ENCODE measurements at places on chromosomes 13 and 19.

GRCh38 chr19:16338470-16339360 lies 14.1 kb downstream of the KLF2 start:
- DNase-seq, result peak; percentile 61

DNA sequence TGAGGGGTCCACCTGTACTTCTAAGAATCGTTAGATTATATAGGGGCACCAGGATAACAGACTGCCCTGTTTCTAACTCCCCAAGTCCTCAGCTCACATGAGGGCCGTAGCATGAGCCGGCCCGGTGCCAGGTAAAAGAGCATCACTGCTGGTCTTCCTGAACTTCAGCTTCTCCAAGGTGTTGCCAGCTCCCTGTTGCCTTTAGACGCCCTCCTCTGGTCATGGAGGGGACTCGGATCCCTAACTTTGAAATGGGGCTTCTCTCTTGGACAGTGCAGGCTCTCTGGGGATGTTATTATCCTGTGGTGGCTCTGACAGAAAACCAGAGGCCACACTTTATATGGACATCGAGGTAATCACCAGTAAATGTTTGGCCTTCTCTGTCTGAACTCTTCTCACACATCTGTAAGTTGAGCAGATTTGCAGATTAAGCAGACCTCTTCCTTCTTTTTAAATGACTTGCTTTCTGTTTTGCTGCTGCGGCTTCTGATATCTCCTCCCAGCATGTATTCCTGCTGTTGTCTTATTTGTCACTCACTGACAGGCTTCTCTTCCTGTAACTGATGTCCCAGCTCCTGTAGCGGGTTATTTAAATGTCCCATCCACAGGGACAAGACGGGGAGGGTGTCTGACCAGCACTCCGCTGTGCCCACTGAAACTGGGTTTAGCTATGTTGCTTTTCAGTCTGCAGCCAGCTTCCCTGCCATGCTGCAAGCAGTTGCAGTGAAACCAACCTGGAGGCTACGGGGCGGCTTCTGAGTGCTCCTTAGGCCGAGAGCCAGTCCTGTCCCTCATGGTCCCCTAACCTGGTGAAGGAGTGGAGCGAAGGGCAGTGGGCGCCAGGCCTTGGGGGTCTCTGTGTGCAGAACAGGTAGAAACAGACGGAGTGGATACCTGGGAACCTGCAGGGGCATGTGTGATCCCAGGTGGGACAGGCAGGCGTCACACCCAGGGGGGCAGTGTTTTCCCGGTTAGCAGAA lies 39.2 kb downstream of the TSSK6 start:
- DNase-seq, result peak; percentile 21

- peak; percentile 31 for DNase-seq
Observed at GRCh38 chr13:49444524-49445395, 686 bp downstream of the SETDB2 start.

GRCh38 chr13:46154136-46154801 lies 27.7 kb downstream of the LCP1 start:
- no peak for DNase-seq

GRCh38 chr19:3760871-3761361 lies 576 bp downstream of the APBA3 start:
- DNase-seq, result no peak

- no peak for DNase-seq
Observed at GRCh38 chr13:23321535-23322241, 111.8 kb downstream of the SACS start.

DNA sequence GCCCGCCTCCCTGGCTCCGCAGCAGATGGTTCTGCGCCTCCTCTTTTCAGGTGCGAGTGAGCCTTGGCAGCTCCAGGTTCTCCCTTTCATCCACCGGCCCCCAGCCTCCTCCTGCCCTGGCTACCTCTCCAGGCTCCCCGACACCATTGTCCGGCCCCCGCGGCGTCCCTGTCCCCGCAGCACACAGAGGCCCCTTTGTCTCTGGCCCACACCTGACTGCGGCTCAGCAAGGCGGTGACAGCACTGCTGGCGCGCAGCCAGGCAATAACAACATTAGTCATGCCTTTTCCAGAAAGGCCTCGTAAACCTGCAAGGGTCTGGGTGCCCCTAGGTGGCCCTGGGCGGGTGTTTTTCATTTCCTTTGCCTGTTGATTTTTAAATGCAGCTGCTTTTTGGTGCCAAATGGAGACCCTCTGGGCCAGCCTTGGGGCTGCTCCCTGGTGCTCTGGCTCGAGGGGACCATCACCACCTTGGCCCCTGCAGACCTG lies 73.2 kb upstream of the MEDAG start:
- DNase-seq, result peak; percentile 92

- DNase-seq, result no peak
Observed at GRCh38 chr19:35166100-35167063, 11.8 kb downstream of the FXYD5 start.

DNA sequence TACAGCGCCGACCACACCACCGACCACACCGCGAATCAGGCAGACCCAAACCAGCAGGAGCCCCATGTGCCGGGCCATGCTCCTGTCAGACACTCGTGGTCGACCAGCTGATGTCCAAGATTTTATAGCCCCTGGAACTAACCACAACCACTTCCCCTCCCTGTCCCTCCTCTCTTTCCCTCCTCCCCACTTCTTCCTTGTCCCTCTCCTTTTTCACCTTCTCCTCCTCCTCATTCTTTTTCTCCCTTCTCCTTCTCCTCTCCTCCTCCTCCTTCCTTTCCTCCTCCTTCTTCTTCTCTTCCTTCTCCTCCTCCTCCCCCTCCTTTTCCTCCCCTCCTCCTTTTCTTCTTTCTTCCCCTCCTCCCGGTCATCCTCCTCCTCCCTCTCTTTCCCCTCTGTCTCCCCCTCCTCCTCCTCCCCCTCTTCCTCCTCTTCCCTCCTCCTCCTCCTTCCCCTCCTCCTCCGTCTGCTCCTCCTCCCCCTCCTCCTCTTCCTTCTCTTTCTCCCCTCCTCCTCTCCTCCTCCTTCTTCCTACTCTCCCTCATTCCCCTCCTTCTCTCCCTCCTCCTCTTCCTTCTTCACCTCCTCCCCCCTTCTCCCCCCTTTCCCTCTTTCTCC lies 670 bp downstream of the BSPH1 start:
- no peak for DNase-seq

DNA sequence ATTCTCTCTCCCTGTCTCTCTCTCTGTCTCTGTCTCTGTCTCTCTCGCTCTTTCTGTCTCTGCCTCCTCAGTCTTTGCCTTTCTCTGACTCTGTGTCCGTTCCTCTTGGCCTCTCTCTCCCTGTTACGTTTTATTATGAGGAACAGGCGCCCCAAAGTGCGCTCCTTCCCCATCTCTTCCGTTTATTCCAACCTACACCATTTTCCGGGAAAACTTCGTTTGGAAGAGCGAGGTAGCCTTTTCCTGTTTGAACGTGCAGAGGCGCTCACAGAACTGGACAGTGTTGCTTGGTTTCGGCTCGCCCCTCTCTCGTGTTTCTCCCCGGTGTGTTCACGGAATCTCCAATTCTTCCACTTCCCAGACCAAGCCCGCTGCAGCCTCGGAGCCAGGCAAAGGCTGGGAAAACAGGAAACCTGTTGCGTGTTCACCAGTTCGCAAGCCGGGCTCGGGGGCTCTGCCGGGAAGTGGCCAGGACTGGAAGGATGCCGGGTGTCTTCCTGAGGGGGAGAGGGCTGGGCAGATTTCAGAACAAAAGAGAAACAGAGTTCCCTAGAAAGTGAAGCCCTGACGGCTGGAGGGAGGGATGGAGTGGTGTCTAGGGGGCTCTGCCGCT lies 605 bp downstream of the TMEM255B start:
- DNase-seq, result peak; percentile 12

GRCh38 chr19:2389594-2389993 lies 29.5 kb downstream of the TMPRSS9 start:
- DNase-seq, result no peak

GRCh38 chr13:75993241-75993640 lies 357.1 kb downstream of the LMO7 start:
- DNase-seq, result no peak

- DNase-seq, result no peak
Observed at GRCh38 chr13:97120976-97121375, 101.2 kb upstream of the MBNL2 start.

DNA sequence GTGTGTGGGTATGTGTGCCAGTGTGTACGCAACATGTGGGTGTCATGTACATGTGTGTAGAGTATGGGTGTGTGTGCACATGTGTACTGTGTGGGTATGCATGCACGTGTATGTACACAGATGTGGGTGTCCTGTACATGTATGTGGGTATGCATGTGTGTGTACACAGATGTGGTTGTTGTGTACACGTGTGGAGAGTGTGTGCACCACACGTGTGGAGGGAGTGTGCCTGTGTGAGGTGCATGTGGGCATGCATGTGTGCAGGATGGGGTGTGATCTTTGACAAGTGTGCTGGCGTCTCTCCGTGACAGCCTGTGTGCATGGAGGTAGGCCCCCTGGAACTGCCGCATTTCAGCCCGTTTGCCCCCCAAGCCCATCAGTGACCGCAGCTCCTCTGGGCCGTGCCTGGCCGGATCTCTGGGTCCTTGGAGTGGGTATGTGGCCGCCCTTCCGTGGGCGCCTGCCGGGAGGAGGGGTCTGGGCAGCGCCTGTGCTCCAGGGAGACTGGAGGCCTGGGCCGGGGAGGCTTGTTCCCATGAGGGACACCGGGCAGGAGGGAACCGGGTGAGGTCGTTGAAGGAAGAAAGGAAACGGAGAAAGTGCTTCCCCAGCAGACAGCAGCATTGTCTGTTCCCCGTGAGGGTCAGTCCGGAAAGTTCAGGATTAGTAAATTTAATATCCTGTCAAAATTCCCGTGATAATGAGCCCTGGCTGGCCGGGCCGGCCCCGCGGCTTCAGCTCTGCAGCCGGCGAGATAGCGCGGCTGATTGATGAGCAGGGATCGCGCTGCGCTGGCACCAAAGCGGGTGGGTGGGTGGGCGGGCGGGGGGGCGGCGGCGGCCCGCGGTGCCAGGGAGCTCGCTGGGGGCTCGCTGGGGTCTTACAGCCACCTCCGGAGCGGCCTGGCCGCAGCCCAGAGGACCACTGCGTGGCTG lies 91.1 kb upstream of the SOX1 start:
- no peak for DNase-seq

All from body of pancreas (tissue), 4 donors.